Esophagus muscularis mucosa (tissue), 4 donors: ENCODE measurements at places on chromosomes 11 and 22.

GRCh38 chr11:71189768-71190315, 62.5 kb downstream of the SHANK2 start:
- DNase-seq = no peak

DNA sequence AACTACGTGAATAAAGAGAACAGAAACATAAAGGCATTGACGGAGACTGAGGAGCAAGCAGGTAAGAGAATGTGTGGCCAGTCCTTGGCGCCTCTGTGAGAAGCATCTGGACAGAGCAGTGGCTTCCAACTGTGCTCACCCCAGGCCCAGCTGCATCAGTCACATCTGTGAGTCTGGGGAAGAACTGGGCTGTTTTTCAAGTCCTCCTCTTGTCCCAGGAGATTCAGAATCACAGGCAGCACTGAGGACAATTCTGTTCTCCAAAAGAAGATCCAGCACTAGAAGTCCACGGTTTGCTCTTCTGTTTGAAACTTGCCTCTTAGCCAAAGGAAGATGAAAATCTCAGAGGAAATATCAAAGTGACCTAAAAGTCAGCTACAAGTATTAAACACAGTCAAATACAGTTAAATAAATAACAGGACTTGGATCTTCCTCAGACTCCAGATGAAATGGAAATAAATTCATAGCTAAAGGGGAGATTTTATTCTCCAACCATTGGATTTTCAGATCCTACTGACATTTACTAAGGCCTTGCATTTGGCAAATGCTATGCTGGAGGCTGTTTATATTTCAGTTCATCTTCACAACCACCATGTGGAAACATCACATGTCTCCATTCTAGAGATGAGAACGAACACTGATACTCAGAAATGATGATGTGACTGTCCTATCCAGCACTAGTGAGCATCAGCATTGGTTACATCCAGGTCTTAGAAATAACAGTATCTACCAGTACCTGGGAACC, 14.1 kb downstream of the FAM181B start:
- no peak for DNase-seq

DNA sequence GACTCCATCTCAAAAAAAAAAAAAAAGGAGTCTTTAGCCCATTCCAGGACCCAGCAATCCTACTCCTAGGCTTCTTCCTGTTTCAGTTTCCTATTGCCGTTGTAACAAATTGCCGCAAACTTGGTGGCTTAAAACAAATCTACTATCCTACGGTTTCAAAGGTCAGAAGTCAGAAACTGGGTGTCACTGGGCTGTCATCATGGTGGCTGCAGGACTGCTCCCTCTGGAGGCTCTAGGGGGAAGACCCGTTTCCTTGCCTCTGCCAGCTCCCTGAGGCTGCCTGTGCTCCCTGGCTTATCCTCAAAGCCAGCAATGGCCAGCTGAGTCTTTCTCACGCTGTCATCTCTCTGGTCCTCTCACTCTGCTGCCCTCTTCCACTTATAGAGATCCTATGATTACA, 8.7 kb upstream of the DAGLA start:
- DNase-seq = no peak

GRCh38 chr22:24532075-24532474, 22.9 kb downstream of the GUCD1 start:
- DNase-seq = no peak

DNA sequence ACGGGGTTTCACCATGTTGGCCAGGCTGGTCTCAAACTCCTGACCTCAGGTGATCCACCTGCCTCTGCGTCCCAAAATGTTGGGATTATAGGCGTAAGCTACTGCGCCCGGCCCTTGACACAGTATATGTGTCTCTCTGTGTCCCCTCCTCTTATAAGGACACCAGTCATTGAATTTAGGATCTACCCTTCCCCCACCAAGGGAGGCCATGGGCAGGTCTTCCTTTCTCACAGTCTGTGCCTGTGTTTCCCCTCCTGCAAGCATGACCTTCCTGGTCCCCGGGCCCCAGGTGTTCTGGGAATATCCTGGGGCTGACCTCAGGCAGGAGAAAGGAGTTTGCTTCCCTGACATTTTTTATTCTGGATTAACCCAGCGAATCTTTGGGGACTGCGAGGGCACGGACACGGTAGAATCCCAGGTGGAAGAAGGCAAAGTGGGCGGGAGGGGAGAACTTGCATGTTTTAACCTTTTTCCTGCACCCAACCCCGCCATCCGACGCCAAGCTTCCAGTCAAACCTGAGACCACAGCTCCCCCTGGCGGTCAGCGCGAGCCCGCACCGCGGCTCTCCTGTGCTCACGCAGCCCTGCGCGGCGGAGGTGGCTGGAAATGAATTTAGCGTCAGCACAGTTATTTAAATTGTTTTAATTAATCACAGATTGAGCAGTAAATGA, 42.1 kb upstream of the ISX start:
- no peak for DNase-seq

DNA sequence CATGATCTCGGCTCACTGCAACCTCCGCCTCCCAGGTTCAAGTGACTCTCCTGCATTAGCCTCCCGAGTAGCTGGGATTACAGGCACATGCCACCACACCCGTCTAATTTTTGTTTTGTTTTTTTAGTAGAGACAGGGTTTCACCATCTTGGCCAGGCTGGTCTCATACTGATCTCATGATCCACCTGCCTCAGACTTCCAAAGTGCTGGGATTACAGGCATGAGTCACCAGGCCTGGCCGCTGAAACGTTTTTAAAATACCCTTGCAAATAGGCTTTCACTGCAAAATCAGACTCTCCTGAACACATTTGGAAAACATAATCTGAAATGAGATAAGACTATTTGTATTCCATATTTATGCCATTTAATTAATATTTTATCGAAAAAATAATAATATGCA, 826.1 kb upstream of the CNTN5 start:
- DNase-seq = no peak

DNA sequence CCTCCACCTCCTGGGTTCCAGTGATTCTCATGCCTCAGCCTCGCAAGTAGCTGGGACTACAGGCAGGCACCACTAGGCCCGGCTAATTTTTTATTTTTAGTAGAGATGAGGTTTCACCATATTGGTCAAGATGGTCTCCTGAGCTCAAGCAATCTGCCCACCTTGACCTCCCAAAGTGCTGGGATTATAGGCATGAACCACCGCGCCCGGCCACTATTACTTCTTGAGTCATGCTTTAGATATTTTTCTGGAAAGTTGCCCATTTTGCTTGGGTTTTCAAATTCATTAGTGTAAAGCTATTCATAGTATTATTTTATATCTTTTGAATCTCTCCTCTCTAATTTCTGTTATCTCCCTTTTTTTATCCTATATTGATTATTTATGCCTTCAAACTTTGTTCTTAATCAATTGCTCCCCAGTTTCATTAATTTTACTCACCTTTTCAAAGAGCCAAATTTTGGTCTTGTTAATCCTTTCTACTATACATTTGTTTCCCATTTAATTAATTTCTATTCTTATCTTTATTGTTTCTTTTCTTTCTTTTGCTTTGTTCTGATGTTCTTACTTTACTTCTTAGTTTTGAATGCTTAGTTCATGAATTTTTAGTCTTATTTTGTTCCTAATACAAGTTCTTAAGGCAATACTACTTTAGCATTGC, 10.3 kb upstream of the RAC2 start:
- DNase-seq = no peak

DNA sequence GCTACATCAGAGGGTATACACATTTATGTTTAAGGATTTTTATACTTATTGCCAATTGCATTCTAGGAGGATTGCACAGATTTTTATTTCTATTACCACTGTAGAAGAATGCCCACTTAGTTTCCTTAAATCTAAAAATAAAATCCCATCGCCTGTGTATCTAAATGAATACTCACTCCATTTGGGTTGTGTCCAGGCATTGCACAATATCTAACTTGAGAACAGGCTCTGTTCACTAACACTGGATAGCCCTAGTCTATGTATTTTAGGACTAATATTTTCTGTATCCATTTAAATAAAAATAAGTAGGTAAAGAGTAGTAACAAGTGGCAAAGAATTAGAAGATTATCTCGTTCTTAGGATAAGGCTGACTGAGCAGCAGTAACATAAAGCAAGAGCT, 4.1 kb downstream of the C11orf52 start:
- peak; percentile 82 for DNase-seq

DNA sequence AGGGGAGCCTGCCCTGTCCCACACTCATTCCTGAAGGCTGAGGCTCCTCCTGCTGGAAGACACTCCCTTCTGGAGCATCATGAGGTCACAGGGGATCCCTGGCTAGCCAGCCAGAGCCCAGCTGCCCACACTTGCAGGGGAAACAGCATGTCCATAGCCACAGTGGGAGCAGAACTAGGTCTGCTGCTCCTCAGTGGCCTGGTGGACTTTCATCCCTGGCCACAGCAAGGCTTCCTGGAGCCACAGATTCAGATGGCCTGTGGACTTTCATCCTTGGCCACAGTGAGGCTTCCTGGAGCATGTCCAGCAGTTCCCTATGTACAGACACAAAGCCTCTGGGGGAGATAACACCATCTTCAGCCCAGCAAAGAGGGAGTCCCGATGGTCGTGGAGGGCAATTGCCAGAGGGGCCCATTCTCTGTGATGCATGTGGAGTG, 5.9 kb upstream of the APOL6 start:
- no peak for DNase-seq

- DNase-seq = no peak
Measured at GRCh38 chr22:27170491-27170890, 513.1 kb downstream of the MIAT start.

DNA sequence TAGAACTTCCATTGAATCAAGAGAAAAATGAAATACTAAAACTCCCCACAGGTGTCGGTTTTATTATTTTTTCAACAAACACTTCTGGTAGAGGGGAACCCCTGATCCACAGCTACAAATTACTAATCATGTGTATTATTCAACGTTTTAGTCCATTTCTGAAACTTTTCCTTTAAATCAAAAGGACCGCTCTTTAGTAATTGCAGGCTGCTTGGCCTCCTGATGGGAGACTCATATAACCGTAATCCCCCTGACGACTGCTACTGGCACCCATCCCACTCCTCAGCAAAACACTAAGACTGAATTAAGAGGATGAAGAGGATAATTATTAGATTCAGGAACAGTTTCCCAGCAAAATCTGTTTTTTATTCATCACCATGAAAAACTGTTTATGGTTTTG, 46.4 kb downstream of the PAX6 start:
- DNase-seq = no peak

GRCh38 chr11:111177037-111177871, 68.3 kb upstream of the POU2AF2 start:
- DNase-seq = no peak

- peak; percentile 92 for DNase-seq
Measured at GRCh38 chr11:119320776-119321524, 4.0 kb upstream of the MCAM start.

DNA sequence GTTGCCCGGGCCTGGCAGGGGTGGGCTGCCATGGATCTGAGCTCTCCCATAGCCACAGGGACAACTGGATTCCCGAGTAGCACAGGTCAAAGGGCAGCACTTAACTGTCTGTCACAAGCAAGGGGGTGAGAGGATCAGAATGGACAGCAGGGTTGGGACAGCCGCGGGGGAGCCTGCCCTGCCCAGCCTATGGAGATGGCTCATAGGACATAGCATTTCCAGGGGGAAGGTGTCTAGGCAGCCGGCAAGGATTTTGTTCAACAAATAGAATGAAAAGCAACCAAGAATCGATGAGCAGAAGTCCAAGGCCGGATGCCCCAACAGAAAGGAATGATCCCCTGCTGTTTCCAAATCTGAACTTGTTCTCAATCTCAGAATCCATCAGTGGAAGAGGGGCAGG, 92.9 kb downstream of the RPS6KA4 start:
- no peak for DNase-seq

GRCh38 chr11:12207384-12208150, 97.2 kb downstream of the MICAL2 start:
- no peak for DNase-seq

GRCh38 chr11:77095551-77096490, 6.8 kb upstream of the OMP start:
- no peak for DNase-seq

- no peak for DNase-seq
Measured at GRCh38 chr11:96054870-96055705, 131.2 kb upstream of the MTMR2 start.

DNA sequence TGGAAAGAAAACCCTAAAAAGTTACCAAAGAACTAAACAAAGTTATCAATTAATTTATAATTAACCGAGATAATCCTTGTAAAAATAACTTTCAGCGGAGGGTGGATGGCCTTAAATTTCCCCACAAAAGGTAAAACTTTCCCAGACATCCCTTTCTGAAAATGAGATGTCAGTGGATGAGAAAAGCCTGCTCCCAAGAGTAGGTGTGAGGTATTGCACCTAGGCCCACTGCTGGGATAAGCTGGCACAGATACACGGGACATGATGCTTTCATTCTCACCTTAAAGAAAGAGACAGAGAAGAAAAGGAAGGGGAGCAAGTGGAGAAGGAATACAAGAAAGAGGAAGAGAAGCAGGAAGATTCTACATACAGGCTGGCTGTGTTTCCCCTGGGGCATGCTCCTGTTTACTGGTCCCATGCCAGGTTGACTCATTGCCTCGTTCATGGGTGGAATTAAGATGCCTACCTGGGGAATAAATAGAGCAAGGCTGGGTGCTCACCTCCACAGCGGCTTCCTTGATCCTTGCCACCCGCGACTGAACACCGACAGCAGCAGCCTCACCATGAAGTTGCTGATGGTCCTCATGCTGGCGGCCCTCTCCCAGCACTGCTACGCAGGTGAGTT, at the start of gene SCGB2A2:
SCGB2A2 (plus strand) TSS at position 505 of the 625 bp plus-strand sequence; CDS start at position 564, 59 bp downstream.
- no peak for DNase-seq

DNA sequence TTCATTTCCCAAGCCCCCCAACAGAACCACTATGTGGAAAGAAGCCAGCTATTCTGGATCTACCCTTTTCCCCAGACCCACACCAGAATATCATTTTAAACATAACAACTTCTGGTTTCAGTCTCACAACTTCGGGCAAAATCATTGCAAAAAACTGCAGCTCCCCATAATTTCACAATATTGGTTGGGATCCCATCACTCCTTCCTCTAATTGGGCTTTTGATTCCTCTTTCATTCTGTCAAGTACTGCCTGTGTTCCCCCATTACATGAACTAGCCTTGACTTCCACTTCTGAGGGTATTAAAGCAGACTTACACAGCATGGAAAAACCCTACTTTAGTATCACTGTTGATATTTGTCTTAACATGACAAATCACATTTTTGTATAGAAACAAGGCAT, 4.1 kb upstream of the APOL3 start:
- no peak for DNase-seq

- no peak for DNase-seq
Measured at GRCh38 chr22:28813772-28814518, 13.6 kb upstream of the XBP1 start.
